ENCODE measurements at places on chromosomes 2 and 18.

GRCh38 chr2:72050734-72051133, 96.9 kb downstream of the CYP26B1 start:
- DNase-seq: no peak

DNA sequence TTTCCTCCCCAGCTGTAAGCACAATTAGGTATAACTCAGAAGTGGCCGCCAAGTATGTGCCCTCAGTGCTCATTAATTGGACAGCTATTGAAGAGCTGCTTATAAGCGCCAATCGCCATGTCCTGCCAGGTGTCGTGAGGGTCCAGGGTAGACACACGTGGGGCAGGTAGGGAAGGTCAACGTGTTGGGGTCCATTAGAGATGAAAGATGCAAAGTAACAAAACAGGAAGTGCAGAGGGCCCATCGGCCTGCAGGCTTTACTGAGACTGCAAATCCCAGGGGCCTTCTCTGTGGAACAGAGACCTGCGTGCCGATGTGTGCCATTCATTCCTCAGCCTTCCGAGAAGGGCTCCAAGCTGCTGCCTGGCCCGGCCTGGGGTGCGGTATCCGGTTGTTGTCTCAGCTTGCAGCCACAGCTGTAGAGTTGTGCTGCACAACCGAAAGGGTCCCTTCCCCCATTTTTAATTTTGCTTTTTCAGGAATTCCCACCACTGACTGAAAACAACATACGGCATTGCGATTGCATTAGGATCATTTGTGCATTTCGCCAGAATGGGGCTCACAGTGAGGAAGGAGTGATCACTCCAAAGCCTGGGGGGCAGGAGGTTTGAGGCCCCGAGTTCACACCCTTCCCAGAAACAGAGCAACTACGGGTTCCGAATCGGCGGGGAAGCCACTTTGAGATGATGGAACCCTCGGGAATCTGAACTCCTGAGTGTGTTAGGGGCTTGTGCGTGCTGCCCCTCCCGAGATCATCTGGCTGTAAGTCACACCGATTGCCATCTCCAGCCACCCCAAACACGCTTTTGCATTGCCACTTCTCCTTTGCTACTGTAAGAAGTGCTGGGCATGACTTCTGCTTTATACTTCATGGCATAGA, 94.3 kb downstream of the TSHZ1 start:
- no peak for DNase-seq

DNA sequence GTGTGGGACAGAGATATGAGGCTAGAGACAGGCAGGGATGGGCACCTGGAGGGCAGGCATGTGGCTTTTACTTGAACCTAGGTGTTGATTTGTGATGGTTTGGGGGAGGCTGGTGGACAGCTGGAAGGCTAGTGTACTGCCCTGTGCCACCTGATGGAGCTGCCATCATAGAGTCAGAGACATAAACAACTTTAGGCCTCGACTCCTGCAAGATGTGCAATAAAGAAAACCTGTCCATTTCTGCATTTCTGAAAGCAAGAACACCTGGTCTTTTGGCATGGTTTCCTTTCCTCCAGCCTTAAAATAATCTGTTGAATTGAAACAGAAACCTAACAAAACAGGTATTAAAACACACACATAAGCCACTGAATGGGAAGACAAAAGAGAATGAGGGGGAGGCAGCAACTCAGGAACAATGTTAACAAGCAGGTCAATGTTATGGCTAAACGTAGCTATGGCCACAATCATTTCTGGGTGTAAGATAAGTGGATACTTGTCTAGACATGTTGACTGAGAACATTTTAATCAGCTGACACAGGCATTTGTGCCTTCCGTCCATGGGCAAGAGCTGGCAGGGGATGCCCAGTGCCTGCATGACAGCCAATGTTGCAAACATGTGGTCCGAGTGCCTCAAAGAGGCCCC, 87.8 kb downstream of the KCTD1 start:
- no peak for DNase-seq

DNA sequence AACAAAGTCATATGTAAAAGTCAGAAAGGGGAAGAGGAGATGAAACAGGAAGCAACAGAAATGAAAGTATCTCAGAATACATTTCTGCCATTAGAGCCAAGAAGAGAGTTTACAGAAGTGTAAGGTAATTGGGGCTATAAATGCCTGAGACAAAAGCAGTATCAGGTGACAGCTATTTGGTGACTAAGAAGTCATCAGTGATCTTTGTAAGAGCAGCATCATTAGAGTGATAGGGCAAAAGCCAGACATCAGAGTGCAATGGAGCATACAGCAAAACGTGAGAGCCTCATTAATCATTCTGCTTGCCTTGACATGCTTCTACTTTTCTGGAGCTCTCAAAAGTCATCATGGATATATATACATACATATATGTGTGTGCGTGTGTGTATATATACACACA, 804.7 kb upstream of the PIK3C3 start:
- no peak for DNase-seq

- DNase-seq: no peak
Observed at GRCh38 chr2:198060277-198060676, 255.9 kb downstream of the PLCL1 start.

- DNase-seq: no peak
Observed at GRCh38 chr2:71932037-71932779, 215.5 kb downstream of the CYP26B1 start.

DNA sequence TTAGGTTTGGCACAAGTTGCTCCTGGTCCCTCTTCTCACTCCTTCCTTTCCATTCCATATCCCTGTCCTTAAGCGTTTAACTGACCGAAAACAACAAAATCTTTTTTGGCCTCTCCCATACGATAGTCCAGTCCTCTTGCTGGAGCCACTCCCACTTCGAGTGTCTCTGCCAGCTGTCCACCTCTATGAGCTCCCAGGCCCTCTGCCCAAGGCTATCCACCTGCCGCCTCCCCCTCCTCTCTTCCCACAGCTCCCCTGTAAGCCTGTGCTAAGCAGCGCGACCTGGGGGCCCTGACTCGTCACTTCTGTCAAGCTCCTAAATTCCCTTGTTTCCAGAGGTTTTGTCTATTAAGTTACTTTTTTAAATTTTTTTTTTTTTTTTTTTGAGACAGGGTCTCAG, 47.0 kb upstream of the FOSL2 start:
- no peak for DNase-seq

DNA sequence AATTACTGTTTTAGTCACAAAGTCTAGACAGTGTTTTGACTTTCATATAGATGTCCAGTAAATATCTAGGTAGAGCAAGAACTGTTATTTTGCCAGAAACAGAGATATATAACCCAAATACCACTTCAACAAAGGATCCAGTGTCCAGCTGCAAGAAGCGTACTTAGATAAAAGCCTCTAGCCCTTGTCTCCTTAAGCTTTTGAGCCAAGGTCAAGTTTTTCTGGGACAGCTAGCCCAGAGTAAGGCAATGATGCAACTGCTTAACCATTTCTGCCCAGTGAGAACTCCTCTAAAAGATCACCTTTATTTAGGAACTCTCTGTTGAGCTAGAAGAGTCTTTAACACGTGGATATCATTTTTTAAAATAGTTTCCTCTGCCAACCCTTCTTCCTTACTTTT, 1424.9 kb upstream of the NXPH2 start:
- no peak for DNase-seq

- no peak for DNase-seq
Observed at GRCh38 chr18:29328932-29329331, 1152.0 kb upstream of the CDH2 start.

GRCh38 chr2:133940134-133940533, 313.7 kb upstream of the MGAT5 start:
- no peak for DNase-seq

GRCh38 chr2:11749646-11750349, 3.4 kb downstream of the LPIN1 start:
- DNase-seq: no peak

GRCh38 chr18:23626451-23627279, 36.0 kb downstream of the ANKRD29 start:
- no peak for DNase-seq

DNA sequence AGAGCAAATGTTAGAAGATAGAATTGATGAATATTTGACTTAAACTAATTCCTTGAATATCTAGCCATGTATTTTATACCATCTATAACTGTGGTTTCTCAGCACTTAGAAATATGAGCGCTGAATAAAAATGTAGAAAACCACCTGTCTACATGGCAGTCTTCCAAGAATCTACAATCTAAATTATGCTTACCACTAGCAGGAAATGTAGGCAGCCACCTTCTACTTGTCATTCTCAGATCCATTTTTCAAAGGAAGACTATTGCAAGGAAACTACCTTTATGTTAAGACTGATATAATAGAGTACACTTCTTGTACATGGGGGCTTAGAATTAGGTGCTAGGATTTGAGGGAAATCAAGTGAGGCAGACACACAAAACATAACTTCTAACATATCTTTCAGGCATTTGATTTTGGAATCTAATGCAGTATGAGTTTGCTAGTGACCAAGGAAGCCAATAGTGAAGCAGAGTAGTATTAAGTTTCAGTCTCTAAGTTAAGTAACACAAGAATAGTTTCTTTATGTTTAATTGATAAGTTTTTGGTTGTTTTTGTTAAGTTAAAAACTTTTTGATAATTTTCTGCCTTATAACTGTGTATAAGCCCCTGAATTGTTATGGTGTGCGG, 175.9 kb upstream of the ITGA4 start:
- no peak for DNase-seq

- no peak for DNase-seq
Observed at GRCh38 chr2:64220265-64220664, 76.0 kb upstream of the PELI1 start.

- no peak for DNase-seq
Observed at GRCh38 chr2:157055660-157056199, 201.8 kb upstream of the GALNT5 start.

- no peak for DNase-seq
Observed at GRCh38 chr2:236319036-236319435, 54.8 kb upstream of the ASB18 start.

- no peak for DNase-seq
Observed at GRCh38 chr2:203759690-203760365, 53.4 kb downstream of the CD28 start.

DNA sequence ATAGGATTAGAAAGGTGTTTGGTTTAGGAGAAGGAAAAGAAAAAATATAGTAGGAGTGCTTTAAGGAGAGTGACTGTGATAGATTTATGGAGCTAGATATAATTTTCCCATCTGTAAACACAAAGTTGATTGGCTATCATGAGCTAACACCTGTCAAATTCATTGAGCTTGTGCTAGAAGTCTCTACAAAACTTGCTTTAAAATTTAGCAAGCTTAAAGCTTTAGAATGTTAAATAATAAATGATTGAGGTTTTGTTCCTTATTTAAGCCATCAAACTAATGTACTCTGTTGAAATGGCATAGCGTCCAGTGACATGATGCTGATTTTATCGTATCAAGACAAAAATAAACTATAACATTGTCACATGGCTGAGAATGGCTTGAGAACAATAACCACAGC, 1497.4 kb upstream of the DDX18 start:
- no peak for DNase-seq

DNA sequence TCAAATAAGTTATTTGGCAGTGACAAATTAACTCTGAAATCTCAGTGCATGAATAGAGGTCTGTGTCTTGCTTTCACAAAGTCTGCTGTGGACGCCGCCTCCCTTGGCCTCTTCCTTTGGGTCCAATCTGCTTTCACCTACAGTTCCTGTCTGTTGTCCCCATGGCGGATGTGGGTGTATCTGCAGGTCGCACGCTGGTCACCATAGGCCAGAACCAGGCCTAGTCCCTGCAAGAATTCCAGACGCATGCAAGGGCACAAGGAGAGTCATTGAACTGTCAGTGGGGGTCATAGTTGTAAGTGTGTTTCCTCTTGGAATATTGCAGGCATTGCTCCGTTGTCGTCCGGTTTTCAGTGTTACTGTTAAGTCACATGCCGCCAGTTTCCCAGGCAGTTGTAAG, 7.4 kb downstream of the SOCS6 start:
- no peak for DNase-seq

GRCh38 chr2:239167011-239167673, 233.7 kb downstream of the HDAC4 start:
- no peak for DNase-seq

DNA sequence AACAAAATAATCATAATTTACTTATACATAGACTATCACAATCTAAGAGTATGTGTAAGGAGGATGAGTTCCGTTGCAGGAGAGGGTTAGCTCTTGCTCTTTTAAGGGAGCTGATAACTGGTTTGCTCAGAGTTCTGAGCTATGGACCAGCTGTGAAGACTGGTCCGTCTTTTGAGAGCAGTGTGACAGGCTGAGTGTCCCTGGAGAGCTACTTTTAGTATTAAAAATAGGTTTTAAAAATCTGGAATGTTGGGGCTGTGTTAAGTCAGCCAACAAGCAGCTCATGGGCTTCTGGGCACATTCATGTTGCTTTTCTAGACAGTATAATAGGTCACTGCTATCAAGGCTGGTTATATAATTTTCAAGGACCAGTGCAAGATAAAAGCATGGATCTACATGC, 41.5 kb upstream of the TMEM131 start:
- no peak for DNase-seq

GRCh38 chr2:102423368-102423767, 408 bp downstream of the IL18RAP start:
- DNase-seq: no peak

DNA sequence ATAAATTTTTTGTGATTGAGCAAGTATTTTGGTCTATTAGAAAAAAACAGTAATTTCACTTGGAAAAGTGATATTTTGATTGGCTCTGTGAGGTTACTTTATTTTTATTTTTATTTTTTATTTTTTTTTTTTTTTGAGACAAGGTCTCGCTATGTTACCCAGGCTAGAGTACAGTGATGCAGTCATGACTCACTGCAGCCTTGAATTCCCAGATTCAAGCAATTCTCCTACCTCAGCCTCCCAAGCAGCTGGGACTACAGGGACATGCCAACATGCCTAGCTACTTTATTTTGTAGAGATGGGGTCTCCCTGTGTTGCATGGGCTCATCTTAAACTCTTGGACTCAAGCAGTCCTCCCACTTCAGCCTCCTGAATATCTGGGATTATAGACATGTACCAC, 60.9 kb upstream of the MGAT5 start:
- DNase-seq: no peak

DNA sequence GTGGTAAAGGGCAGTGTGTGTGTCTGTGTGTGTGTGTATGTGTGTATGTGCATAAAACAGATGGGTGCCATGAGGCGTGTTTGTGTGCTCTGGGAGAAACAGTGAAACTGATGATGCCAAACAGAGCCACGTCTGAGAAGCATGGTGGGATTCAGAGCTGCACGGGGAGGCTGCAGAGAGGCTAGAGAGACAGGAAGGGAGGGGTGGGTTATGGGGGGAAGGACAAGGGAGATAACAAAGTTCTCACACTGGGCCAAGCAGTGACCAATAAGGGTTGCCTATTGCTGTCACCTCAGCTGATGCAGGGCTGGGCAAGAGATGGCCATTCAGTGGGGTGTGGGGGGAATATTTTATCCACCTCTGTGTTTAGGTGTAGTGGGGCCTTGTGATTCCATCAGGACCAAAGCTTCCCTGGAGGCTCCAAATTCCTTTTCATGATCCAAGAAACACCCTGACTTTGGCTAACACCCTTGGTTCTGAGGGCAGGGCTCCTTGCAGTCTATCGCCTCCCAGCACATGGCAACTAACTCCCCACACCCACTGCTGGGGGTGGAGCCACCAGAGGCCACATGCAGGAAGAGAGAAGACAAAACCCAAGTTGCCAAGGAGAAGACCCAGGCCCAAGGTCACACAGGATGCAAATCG, 54.2 kb upstream of the POMC start:
- DNase-seq: no peak
